Activated T-helper 1 cell treated with anti-CD3 and anti-CD28 coated beads, Interleukin-2, amount 50 U/mL, for 16 hours (primary cell): ENCODE measurements at places on chromosomes 3 and 15.

GRCh38 chr15:69586721-69587120, 134.1 kb downstream of the RPLP1 start:
- no peak for DNase-seq

DNA sequence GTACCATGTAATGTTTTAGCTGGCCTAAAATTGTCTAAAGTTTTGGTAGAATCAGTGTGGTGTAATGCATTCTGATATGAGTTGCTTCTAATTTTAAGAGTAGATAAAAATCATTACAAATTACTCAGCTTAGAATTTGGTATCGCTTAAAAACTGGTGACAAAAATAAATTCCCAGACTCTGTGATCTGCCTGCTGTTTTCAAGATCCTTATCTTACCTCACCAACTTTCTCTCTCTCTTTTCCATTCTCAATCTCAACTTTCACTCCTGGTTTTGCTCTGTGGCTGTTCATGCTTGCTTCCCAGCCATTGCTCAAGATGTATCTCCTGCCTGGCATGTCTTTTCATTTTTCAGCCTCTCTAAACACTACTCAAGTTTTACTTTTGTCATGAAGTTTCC, 45.7 kb downstream of the TCF12 start:
- no peak for DNase-seq

DNA sequence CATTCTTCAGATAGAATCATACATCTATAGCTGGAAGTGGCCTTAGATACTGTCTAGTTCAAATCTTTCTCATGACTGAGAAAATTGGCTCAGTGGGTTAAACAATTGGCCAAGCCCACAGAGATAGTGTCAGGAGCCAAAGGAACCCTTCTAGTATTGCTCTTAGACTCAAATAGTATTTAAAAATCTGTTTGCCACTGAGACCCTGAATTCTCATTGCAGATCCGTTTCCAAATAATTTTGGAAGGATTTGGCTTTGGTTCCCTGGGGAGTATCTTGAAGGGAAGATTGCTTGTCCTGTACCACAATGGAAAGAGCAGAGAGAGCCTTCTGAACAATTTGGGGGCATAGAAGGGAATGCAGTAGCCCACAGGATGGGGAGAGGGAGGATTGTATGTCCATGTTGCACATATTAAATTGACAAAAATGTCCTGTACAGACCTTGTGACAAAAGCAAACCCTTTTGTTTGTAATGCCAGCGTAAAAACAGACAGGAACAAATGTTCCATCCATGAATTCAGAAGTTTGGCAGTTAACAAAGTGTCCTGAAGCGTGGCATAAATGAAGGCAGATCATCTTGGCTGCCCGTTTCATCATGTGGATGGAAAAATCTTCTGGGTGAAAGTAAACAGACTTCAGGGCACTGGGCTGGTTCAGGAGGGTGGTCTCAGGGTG, 156.4 kb upstream of the RASGRP1 start:
- no peak for DNase-seq

GRCh38 chr3:156382458-156383346, 172.2 kb downstream of the SSR3 start:
- no peak for DNase-seq

GRCh38 chr3:118729546-118729945, 305.1 kb downstream of the IGSF11 start:
- no peak for DNase-seq

DNA sequence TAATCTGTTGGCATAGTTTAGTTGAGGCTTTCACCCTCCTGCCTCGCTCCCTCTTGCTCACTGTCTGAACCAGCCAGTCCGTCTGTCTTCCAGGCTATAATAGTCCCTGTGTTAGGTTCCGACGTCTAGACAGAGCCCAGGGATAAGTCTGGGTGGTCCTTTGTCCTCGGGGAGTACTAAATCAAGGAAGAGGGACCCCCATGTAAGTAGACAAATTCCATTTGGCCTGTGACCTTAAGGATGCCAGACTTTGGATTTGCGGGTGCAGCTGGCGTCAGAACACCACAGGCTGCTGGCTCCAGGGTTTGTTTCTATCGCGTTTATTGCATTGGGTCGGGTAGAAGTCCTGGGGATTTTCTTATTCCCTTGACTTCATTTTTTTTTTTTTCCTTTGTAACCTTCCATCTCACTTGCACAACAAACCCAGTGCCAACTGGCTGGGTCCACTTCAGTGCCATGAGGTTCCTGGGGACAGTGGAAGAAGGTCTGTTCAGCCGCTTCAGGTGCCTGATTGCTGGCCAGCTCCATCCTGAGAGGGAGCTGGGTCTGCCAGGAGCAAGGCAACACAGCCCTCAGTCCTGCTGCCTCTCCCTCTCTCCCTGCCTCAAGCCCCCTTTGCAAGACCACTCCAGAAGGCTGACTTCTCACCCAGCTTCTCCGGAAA, 95.4 kb upstream of the KLHL25 start:
- no peak for DNase-seq

DNA sequence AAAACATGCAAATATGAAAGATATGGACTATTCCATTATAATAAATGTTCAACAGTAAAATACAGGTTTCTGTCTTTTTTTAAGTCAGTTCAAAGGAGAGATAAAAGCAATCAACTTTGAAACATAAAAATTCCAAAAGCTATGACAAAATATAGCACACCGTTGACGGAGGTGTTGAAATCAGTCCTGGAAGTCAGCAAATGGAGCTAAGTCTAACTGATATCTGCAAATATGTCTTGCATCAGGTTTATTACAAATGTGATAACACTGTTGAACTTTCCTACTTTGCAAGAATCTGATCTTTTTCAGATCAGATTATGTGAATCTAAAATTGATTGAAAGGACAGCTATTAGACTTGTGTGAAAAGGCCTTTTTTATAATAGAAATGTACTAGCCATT, 300.7 kb downstream of the SHOX2 start:
- DNase-seq = no peak

- no peak for DNase-seq
Observed at GRCh38 chr3:119700269-119700919, 2.4 kb upstream of the CFAP91 start.

DNA sequence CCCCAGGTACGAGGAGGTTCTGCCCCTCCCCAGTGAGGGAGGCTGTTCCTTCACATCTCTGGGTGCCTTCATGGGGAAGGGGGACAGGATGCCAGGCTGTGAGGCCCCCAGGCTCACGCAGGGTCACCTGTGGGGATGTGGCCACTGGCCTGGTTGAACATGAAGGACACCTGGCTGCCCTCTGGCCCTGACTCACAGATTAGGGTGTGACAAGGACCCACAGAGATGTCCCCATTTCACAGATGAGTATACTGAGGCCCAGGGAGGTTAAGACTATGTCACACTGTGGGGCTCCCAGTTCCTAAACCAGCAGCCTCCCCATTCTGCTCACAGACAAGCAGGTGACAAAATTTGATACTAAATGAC, 42.4 kb downstream of the PCSK6 start:
- no peak for DNase-seq

DNA sequence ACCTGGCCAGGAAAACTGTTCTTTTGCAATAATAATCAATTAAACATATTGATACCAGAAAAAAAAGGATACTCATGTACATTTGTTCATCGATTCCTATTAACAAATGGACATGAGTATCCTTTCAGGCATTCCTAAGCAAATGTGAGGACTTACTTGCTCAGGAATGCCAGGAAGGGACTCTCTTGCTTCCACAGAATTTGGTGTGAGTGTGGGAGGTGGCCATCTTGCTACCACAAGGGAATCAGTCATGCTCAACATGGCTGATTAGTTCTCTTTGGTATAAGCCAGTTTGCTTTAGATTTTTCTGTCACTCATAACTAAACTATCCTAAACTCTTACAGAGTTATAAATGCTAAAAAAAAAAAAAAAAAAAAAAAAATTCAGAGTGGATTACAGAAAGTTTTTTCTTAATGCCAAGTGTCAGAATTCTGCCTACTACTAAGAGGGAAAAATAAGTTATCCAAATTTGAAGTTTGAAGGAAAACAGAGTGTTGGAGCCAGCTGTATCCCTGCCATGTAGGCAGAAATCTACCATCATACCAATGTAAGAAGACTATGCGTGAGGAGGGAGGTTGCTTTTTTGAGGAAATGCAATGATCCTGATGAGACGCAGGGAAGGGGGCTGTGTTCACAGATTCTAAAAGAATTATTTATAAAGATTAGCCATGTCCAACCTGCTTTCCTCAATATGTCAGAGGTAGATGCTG, 98.7 kb downstream of the PLD1 start:
- DNase-seq = no peak

DNA sequence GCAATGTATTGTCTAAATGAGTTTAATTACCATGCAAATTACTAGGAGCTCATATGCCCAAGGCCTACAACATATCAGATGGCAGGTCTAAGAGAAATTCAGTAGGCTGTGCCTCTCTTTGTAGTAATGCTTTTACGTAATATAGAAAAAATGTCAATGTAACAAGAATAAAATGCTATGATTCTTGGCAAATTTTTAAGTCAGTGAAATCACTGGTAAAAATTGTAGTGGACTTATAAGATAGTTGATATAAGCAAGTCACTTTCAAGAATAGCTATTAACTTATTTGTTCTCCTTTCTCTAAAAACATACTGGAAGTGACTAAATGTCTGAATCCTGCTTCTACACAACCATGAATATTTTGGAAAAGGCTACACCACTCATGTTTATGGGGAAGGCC, 707.8 kb downstream of the TUSC7 start:
- DNase-seq = no peak

- no peak for DNase-seq
Observed at GRCh38 chr3:77449459-77450350, 409.8 kb downstream of the ROBO2 start.

DNA sequence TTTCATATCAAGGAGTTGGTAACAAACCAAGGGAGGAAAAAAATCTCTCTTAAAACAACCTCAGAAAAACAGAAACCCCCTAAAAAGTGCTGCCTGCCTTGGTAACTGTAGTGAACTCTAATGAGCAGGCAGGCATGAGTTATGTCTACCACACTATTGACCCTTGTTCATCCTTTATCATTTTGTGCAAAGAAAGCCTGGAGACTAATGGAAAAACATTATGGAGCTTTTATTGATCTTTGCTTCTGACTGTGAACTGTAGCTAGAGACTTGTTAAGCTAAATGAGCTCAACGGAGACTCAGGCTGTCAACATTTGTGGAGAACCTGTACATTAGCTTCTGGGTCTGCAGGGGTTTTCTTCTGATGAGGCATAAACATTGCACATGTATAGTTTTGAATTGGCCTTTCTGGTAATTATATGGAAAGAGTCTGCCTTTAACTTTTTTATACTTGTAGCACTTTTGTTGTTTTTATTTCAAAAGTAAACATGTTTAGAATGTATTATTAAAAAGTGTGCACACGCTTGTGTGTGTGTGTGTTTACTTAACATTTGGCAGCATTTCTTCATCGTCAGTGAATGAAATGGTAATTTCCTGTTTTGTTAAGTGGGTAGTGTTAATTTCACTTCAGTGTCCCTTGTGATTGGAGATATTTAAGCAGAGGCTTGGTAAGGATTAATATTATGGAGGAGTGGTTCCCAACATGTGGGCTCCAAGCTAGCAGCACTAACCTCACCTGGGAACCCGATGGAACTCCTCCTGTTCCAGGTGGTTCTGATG, 15.9 kb upstream of the SPTSSB start:
- DNase-seq = no peak

- no peak for DNase-seq
Observed at GRCh38 chr3:98906230-98906629, 4.7 kb upstream of the DCBLD2 start.

DNA sequence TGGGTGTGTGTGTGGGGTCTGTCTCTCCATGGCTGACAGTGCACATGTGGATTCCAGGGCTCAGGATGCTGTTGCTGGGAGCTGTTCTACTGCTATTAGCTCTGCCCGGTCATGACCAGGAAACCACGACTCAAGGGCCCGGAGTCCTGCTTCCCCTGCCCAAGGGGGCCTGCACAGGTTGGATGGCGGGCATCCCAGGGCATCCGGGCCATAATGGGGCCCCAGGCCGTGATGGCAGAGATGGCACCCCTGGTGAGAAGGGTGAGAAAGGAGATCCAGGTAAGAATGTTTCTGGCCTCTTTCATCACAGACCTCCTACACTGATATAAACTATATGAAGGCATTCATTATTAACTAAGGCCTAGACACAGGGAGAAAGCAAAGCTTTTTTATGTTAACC, 10.5 kb downstream of the ADIPOQ start:
- DNase-seq = no peak

DNA sequence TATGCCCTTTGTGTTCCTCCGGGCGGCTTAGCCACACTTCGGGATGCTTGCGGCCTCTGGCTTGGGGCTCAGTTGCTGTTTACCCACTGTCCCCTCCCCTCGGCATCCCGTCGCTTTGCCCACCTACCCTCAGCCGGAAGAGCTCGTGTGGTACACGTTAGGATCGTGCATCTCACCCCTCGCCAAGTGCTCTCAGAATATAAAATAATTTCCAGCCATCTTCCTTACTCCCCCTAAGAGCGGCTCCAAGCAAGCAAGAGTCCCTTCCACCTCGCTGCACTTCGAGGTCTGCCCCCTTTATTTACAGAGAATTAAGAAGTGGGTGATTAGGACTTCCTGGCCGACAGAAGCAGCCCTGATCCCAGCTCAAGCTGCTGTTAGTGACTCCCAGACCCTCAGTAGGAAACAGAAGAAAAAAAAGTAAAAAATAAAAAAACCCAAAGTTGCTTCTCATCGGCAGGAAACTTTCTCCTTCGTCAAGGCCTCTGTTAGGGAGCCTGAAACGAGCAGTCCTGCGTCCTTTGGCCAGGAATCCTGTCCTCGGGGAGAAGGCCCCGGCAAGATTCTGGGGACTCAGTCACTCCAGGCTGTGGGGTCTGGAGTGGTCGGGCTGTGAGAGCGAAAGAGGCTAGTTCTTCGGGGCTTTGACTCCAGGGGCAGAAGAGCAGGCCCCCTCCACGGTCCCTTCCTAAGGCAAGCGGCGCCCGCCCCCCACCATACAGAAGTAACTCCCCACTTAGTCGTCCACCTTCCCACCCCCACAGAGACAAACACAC, 3.0 kb downstream of the MEIS2 start:
- no peak for DNase-seq

DNA sequence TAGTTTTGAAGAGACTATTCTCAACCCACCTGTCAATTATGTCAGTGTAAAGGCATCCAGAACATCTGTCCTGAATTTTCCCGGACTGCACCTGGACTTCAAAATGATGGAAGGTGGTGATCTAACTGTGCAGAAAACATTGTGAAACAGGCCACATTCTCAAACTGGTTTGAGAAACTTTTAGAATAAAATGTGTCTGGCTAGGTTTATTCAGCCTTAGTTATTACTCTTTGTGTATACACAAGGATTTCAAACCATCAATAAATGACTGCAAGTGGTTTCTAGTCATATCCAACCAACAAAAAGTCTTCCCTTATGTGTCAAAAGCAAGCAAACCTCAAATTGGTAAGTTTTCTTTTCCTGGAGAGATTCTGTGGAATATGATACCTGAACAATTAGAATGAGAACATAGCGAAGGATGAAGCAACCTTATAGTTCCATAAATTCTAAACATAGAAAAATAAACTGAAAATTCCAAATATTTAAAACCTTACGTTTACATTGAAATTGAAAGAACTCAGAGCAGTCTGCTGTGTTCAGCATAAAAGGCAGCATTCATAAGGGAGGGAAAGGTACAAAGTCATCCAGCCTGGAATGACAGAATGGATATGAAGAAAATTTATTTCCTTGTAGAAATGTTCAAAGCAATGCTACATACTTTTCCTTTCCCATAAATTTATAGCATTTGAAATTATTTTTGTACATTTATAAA, 306.6 kb upstream of the TGFBR2 start:
- no peak for DNase-seq

- no peak for DNase-seq
Observed at GRCh38 chr3:182855076-182855475, 61.8 kb downstream of the ATP11B start.
